ENCODE measurements at places on chromosomes 5 and 9.

GRCh38 chr5:54904425-54904824 lies 81.0 kb downstream of the ESM1 start:
- no peak for DNase-seq

DNA sequence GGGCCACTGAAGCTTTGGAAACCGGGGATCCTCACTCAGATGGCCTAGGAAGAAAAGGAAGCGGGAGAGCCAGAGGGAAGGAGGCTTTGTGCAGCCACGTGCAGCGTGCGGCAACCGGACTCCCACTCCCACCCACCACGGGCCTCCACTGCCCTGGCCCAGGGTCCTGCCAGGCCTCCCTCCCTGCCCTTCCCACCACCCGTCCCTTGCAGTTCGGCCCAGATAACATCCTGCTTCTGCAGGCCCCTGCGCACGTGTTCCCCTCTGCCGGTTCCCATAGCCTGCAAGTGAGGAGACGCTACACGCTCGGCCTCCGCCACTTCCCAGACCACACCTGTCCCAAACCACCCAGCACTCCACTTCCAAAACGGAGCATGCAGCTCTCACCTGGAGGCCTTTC lies 4.3 kb upstream of the LHX3 start:
- no peak for DNase-seq

DNA sequence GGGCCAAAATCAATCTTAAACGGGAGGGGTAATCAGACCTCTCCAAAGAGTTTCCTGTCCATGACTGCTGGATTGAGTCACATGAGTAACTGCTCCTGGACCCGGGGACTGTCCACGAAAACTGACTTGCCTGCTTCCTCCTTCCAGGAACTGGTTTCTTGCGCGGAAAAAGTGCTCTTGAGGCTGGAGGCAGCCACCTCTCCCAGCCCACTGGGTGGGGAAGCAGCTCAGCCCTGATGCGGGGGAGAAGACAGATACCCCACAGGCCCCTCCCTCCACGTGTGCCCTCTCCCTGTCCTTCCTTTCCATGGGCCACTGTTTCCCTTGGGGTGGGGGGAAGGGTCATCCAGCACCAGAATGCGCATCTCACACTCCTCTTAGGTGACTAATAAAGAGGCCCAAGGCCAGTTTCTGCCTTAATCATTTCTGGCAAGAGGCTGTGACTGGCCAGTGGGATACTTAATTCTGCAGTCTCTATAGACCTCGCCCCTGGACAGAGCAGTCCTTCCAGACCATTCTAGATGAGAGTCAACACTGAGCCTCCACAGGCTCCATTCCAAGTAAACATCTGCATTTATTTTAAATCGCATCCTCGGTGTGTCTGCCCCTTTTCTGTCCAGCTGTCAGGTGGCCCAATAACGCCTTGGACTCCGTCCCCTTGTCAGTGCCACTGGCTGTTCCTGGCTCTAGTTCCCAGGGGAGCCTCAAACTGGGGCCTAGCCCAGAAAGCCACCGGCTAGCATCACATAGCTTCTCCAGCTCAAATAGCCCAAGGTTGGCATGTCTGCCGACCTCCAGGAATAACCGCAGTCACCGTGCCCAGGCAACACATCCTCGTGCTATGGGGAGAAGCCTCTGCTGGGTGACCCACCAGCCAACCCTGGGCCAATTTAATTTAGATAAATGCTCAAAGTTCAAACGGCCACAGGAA lies 12.0 kb downstream of the REXO4 start:
- no peak for DNase-seq

DNA sequence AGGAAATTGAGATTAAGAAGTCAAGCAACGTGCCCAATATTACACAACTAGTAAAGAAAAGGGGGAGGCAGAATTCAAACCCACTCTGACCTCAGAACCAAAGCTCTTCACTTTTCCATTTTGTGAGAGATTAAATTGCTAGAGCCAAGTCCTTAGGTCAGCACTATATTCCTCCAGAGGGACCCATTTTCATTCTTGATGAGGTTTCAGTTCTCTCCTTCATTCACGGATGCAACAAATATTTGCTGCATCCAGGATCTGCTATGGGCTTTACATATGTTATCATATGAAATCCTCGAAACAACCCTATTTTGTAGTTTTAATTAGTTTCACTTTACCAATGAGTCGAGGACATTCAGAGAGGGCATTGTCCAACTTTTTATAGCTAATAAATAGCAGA lies 239.2 kb downstream of the EFNA5 start:
- DNase-seq, result no peak

DNA sequence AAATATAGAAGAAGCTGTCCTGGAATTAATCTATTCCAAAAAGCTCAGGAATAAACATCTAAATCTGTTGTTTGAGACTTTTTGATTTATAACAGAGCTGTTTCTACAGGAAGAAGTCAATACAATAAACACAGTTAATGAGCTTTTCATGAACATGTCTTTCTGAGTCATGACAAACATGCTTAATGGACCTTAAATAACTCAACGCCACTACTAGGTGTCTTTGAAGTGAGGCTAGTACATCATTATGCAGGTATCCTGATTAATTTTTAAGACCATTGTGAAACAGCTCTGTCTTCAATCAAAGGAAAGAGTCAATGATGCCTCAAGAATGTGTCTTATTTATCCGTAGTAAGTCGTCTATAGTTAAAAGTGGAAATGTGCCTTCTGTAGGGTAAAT lies 131.6 kb downstream of the GABRB2 start:
- no peak for DNase-seq

GRCh38 chr5:173328844-173329490 lies 753 bp upstream of the STC2 start:
- DNase-seq, result no peak

DNA sequence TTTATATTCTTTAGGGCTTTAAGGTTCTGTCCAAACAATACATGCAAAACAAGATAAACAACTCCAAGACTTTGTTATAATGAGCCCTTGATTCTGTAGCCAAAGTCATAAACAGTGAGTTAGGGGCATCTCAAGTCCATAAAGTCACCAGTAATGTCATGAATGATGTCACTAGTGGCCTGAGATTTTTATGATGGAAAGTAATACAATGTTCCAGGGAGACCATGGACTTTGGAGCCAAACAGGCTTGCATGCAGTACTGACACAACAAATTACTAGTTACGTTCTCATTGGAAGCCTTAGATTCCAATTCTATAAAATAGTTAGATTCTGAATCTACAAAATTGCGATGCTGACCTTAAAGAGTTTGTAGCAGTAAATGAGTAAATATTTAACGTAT lies 280.0 kb downstream of the HINT1 start:
- DNase-seq, result no peak

- DNase-seq, result no peak
Observed at GRCh38 chr5:57258052-57258451, 84.2 kb downstream of the GPBP1 start.

- DNase-seq, result no peak
Observed at GRCh38 chr5:11675184-11675583, 229.1 kb downstream of the CTNND2 start.

DNA sequence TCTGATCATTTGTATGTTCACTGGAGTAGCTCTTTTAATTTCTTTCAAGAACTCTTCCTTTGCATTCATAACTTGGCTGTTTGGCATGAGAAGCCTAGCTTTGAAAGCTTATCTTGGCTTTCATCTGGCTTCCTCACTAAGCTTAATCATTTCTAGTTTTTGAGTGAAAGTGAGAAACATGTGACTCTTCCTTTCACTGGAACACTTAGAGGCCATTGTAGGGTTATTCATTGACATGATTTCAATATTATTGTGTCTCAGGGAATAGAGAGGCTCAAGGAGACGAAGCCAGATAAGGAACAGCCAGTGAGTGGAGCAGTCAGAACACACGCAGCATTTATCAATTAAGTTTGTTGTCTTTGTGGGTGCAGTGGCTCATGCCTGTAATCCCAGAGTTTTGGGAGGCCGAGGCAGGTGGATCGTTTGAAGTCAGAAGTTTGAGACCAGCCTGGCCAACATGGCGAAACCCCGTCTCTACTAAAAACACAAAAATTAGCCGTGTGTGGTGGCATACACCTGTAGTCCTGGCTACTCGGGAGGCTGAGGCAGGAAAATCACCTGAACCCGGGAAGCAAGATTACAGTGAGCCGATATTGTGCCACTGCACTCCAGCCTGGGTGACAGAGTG lies 98.3 kb downstream of the UGCG start:
- no peak for DNase-seq

Measured in stimulated activated CD4-positive, alpha-beta T cell treated with anti-CD3 and anti-CD28 coated beads, Interleukin-4, amount 100 ng/mL, for 48 hours (primary cell).